ENCODE measurements at places on chromosomes 16 and 17. TPM values are rescaled to one million over a fixed set of nuclear protein-coding genes. Genes with fewer than 3 reads are reported as not detected.

GRCh38 chr17:66426397-66427033, 124.1 kb downstream of the PRKCA start:
- H3K4me1 ChIP-seq = peaks cover 8% of the 10 kb centered on the region
- no peak overlapping the region for H3K27ac ChIP-seq
- H3K36me3 ChIP-seq = no peaks in the 10 kb centered on the region
- H3K27me3 ChIP-seq = no peaks in the 10 kb centered on the region

DNA sequence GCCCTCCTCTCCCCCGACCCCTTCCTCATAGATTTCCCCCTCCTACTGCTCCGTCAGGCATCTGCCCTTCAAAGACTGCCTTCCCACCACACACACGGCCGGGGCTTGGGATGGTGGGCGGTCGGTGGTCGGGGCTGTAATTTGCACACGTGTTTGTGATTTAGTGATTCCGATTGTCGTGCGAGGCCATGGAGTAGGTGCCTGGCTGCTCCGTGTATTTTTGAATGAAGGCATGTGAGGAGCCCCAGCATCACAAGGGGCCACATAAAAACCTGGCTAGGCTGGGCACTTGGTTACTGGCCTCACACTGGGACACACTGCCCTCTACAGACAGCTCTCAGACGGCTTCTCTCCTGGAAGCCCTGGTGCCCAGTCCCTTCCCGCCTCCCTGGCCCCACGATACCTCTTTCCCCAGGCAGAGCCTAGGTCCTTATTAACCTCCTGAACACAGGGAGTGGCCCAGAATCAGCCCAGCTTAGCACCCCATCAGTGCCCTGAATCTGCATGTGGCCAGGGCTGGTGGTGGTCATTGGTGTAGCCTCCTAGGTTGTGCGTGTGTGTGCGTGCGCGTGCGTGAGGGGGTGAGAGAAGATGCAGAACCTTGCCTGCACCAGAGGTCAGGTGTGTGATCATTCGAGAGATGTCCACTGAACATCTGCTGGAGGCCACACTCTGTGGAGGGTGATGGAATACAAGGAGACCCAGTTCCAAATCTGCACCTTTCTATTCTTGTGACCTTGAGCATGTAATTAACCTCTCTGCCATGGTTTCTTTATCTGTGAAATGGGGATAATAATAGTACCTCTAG, 1.3 kb upstream of the SOCS1 start:
- DNase-seq = peak; percentile 40
- H3K4me1 ChIP-seq = peaks cover 47% of the 10 kb centered on the region
- H3K27me3 ChIP-seq = no peaks in the 10 kb centered on the region
- peak overlapping the region; percentile 91 for H3K27ac ChIP-seq

DNA sequence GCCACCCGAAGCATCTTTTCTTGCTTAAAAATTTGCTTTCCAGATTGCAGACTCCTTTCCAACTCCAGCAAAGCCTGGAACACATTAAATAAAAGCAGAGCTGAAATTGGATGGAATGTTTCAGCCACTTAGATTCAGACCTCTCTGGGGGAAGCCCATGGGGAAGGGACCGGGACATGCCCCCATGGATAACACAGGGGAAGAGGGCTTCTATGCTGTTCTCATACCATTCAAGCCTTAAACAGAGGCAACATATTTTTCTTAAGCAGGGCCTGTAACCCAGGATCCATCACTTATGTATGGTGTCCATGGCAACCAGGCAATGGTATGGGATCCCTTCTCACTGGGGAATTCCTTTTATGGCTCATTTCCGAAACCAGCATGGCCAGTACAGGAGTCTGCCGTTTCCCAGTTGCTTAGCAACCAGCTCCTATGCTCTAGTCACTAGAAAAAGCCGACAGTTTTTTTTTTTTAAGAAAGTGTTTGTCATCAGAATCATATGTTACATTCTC, 62.0 kb upstream of the MARCHF10 start:
- H3K36me3 ChIP-seq = no peaks in the 10 kb centered on the region
- no peak overlapping the region for H3K4me3 ChIP-seq
- DNase-seq = no peak
- peaks cover 2% of the 10 kb centered on the region for H3K27me3 ChIP-seq
- H3K27ac ChIP-seq = no peak overlapping the region

DNA sequence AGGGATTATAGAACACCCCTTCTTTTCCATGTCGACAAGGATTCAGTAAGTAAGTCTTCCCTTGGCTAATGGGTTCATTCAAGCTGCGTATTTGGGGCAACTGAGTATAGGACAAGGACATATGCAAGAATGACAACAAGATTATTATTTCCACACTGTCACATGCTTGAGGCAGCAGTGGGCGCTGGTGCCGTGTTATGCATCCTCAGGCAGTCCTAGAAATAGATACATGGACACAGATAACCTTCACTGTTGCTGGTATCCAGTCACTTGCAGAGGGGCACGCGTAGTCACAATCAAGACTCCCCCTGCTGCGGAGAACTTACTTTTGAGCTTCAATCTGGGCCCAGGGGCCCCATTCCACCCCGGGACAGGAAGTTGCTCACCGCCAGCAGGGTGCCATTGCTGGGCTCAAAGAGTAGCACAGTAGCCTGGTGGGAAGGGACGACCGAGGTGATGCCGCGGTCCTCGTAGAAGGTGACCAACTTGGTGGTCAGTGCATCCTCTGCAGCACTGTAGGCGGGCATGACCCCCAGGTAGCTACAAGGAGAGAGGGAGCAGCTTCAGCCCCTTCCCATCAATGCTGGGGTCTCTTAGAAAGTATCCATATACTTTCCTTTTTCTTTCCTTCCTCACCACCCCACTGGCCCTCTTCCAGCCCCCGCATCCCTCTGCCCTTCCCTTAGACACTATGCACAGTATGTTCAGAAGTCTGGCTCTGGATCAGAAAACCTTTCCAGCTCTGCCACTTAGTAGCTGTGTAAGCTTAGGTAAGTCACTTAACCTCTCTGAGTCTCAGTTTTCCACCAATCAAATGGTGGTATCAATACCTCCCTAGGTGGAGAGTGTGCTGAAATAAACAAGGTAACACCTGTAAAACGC, 804 bp downstream of the CRYM start:
- no peak for DNase-seq
- no peaks in the 10 kb centered on the region for H3K36me3 ChIP-seq
- peaks cover 32% of the 10 kb centered on the region for H3K27me3 ChIP-seq
- no peak overlapping the region for H3K4me3 ChIP-seq
- H3K27ac ChIP-seq = no peak overlapping the region

The SPNS3 gene
- 2.5 TPM for total RNA-seq

DNA sequence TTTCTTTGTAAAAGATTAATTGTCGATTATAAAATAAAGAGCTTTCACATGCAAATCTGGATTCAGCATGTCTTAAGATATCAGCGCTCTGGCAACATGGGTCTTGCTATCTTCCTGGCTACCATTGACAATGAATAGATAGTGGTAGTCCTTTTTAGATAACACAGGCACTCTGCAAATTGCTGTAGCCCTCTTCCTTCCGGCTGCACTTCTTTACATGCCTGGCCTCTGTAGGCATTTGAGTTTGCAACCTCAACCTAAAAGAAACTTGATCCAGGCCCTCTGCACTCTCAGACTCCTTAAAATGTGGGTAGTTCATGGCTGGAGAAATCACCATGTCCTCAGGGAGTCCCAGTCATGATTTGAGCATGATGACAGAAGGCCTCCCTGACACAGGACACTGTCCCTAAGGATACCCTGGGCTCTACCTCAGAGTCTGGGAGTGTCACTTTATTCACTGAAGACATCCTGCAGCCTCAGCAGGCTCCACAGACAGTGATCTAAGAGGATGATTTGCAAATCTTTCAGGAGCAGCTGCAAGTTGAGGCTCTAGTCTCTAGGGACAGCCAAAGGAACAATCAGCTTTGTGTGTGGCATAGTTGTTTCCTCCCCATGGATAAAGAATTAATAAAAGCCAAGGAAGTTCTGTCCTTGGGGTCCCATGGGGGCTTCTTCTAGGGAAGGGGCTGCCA, 529.4 kb downstream of the RBFOX1 start:
- no peaks in the 10 kb centered on the region for H3K36me3 ChIP-seq
- DNase-seq = no peak
- H3K27ac ChIP-seq = no peak overlapping the region
- H3K4me3 ChIP-seq = no peak overlapping the region

DNA sequence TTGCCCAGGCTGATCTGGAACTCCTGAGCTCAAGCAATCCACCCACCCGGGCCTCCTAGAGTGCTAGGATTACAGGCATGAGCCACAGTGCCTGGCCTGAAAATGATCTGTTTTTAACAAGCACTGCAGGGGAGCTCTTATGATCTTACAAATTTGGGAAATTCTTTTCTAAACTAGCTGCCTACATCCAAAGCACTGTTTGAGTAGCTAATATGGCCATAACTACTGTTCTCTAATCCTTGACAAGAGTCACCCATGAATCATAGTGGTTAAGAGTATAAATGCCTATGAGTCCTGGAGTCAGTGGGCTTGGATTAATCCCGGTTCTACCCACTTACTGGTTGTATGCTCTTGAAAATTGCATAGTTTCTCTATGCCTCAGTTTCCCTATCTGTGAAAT, 1.4 kb upstream of the CPPED1 start:
- DNase-seq = no peak
- H3K27me3 ChIP-seq = no peaks in the 10 kb centered on the region
- no peak overlapping the region for H3K4me3 ChIP-seq
- peaks cover 8% of the 10 kb centered on the region for H3K4me1 ChIP-seq
- no peak overlapping the region for H3K27ac ChIP-seq
- no peaks in the 10 kb centered on the region for H3K36me3 ChIP-seq

DNA sequence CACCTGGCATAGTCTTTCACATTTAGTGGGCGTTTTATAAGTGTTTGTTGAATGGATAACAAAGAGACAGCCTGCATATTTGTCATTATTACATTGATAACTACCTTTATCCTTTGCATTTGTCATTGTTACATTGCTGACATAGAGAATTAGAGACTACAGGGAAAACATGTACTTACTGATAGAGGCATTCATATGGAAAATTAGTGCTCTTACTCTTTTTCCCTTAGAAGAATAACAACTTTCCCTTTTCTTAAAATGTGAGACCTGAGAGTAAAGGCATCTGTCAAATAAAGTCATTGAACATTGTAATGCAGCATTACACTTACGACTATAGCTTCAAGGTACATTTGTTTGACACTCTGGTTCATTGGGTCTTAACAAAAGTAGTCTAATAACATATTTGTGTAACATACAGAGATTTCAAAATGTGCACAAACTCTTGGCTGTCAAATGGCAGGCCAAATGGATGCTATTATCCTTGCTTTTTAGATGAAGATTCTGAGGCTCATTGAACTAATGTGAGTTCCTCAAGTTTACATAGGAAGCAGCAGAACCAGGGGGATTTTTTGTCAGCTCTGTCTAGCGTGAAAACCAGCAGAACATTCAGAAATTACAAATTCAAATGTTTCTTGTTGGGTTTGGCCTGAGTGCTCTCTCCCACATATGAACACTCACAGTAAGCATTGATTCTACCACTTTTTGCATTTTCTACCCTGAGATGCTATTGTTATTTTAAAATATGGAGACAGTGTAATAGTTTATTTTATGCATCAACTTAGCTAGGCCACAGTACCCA, 28.5 kb downstream of the SMIM36 start:
- peaks cover 6% of the 10 kb centered on the region for H3K27me3 ChIP-seq
- H3K27ac ChIP-seq = no peak overlapping the region
- no peaks in the 10 kb centered on the region for H3K4me1 ChIP-seq
- H3K36me3 ChIP-seq = no peaks in the 10 kb centered on the region

DNA sequence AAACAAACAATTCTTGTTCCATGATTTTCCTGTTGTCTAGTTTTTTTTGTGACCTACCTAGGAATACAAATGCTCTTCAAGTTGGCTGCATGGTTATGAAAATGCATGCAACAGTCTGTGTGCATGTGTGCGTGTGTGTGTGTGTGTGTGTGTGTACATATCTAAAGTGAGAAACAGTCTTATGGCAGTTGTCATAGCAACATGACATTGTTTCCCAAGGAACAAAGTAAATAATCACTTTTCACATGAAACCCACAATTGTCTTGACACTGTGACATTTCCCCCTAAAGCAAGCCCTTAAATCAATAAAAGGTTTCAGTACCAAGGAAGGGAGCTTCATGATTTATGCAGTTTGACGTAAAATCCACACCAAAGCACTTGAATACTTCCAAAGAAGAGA, 758.4 kb downstream of the CDH8 start:
- no peak overlapping the region for H3K27ac ChIP-seq
- no peaks in the 10 kb centered on the region for H3K4me1 ChIP-seq

The NPIPB13 gene
- 30.5 TPM for total RNA-seq

The FDXR gene
- 7.8 TPM for total RNA-seq

GRCh38 chr17:65064452-65065019, 8.0 kb upstream of the GNA13 start:
- no peak overlapping the region for H3K27ac ChIP-seq
- no peaks in the 10 kb centered on the region for H3K4me1 ChIP-seq
- DNase-seq = no peak
- H3K4me3 ChIP-seq = no peak overlapping the region
- H3K27me3 ChIP-seq = no peaks in the 10 kb centered on the region

The MYH2 gene
- total RNA-seq = not detected

GRCh38 chr17:773467-774312, 8.4 kb downstream of the GLOD4 start:
- H3K36me3 ChIP-seq = peaks cover 91% of the 10 kb centered on the region
- H3K4me1 ChIP-seq = no peaks in the 10 kb centered on the region
- no peak overlapping the region for H3K27ac ChIP-seq
- no peak for DNase-seq

- no peaks in the 10 kb centered on the region for H3K27me3 ChIP-seq
- no peak for DNase-seq
- H3K4me1 ChIP-seq = peaks cover 8% of the 10 kb centered on the region
- H3K27ac ChIP-seq = no peak overlapping the region
- H3K4me3 ChIP-seq = no peak overlapping the region
- no peaks in the 10 kb centered on the region for H3K36me3 ChIP-seq
Observed at GRCh38 chr16:66647866-66648265, 43.4 kb downstream of the CMTM3 start.

DNA sequence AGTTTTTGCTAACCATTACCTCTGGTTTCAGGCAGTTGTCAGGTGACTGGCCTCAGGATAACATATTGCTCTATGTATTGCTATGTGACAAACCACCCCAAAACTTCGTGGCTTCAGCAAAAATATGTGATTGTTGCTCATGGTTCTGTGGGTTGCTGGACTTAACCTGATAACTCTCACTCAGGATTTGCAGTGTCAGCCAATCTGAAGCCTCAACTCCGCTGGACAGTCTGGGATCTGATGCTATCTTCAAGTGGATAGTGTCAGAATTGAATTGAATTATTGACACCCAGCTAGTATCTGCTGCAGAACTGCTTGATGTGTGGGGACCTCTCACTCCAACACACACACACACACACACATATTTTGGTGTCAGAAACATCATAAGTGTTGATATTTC, 34.7 kb upstream of the GUCY2D start:
- no peaks in the 10 kb centered on the region for H3K4me1 ChIP-seq
- H3K36me3 ChIP-seq = no peaks in the 10 kb centered on the region
- H3K27me3 ChIP-seq = no peaks in the 10 kb centered on the region
- no peak overlapping the region for H3K4me3 ChIP-seq

Data from CD4-positive, CD25-positive, alpha-beta regulatory T cell (primary cell).